Activated CD8-positive, alpha-beta memory T cell treated with anti-CD3 and anti-CD28 coated beads, Interleukin-2, amount 50 U/mL, for 4 hours (primary cell): ENCODE measurements at places on chromosomes 1 and 21.

GRCh38 chr1:104630567-104631149 lies 881.0 kb downstream of the AMY1C start:
- DNase-seq = no peak

- peak; percentile 65 for DNase-seq
Measured at GRCh38 chr1:229342656-229343569, at the start of gene CCSAP. Gene CCSAP, minus strand, starts transcription at chr1:229343047. Its CDS starts 582 bp downstream, at chr1:229342465.

DNA sequence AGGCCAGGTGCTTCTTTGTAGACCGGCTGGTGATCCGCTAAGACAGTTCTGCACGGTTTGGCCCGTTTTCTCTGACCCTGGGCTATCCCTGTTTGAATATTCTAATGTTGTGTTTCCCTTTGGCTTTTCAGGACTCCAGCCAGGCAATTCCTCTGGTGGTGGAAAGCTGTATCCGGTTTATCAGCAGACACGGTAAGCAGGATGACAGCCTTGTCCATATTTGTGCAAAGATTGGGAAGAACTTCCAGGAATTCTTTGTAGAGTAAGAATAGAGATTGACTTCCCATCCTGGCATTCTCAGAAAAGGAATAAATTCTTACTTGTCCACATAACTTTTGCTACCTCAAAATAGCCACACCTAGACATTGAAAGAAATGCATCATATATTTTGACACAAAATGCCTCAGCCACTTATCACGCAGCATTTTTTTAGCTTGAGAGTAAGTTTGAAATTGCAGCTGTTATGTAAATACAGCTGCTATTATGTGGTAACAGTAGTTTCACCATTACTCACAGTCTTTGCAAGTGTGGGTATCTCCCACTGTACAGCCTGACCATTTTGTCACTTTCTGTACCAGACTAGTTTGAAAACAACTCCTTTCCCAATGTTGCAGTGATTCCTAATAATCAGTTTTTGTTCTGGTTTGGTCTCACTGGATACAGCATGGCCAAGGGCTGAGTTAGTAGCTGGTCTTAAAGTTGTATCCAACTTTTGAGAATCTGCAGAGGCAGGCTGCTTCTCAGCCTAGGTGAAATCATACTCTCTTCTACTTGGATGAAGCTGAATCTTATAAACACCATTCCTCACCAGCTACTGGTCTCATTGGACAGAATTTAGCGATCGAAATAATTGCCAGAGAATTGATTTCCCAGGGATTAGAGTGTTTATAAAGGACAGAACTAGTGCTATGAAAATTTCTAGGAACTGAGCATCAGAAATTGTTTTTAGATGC lies 40.0 kb upstream of the IKBKE start:
- no peak for DNase-seq

DNA sequence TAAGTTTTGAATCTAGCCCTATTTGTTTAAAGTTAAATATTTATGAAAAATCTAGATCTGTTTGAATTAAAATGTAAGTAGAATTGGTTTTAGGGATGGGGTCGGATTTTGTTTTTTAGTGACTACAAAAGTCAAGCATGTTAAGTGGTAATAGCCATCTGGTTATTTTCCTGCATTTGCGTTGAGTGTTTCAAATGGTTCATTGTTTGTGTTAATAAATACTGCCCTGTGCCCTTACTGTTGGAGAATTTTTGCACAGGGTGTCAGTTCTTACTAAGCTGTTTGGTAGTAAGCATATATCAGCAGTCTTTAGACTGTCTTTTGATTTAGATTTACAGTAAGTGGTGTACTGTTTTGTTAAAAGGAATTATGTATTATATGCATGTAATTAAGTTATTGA lies 46.1 kb upstream of the TARS2 start:
- no peak for DNase-seq

GRCh38 chr1:101178688-101179491 lies 57.9 kb upstream of the S1PR1 start:
- DNase-seq = no peak

GRCh38 chr1:50750021-50750619 lies 209.9 kb downstream of the FAF1 start:
- DNase-seq = no peak
